CD14-positive monocyte (primary cell): ENCODE measurements at places on chromosomes 2 and 18. TPM values are rescaled to one million over a fixed set of nuclear protein-coding genes. Genes with fewer than 3 reads are reported as not detected.

- peak; percentile 30 for DNase-seq
- no peaks in the 10 kb centered on the region for H3K27me3 ChIP-seq
- H3K36me3 ChIP-seq, result no peaks in the 10 kb centered on the region
- H3K4me1 ChIP-seq, result peaks cover 4% of the 10 kb centered on the region
Observed at GRCh38 chr2:62119311-62119974, 76.5 kb upstream of the B3GNT2 start.

The CCDC141 gene
- polyA plus RNA-seq, result not detected

GRCh38 chr18:34978533-34978893 lies 62.7 kb upstream of the MAPRE2 start:
- H3K27me3 ChIP-seq, result peaks cover 10% of the 10 kb centered on the region

DNA sequence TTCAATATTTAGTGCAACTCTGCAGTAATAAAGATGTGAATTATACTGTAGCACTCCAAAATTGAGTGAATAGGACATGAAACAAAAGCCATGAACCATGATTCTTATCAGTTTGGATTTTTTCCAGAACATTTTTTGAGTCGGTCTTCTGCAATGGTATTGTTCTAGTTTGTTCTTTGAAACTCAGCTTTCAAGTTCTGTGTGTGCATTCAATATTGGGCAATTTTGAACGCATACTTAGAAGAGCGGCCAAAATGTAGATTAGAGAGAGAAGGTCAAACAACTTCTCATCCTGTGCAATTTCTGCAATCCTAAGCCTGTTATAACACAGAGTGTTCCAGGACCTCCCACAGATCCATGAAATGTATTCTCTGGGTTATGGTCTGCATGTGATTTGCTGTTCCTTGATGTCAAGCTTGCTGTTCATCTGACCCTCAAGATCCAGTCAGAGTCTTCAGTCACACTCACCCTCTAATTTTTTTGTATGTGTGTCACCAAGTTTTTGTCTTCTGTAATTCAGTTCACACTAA lies 48.3 kb downstream of the TSPYL6 start:
- no peaks in the 10 kb centered on the region for H3K4me1 ChIP-seq
- no peak overlapping the region for H3K27ac ChIP-seq
- no peaks in the 10 kb centered on the region for H3K27me3 ChIP-seq
- no peaks in the 10 kb centered on the region for H3K36me3 ChIP-seq

GRCh38 chr2:179017773-179018357 lies 32.1 kb downstream of the CCDC141 start:
- H3K4me1 ChIP-seq, result no peaks in the 10 kb centered on the region
- no peak overlapping the region for H3K4me3 ChIP-seq
- no peaks in the 10 kb centered on the region for H3K36me3 ChIP-seq
- no peak for DNase-seq
- H3K27me3 ChIP-seq, result no peaks in the 10 kb centered on the region
- H3K27ac ChIP-seq, result no peak overlapping the region

GRCh38 chr2:126719833-126720351 lies 63.9 kb downstream of the GYPC start:
- no peak overlapping the region for H3K4me3 ChIP-seq
- peaks cover 19% of the 10 kb centered on the region for H3K4me1 ChIP-seq
- H3K36me3 ChIP-seq, result no peaks in the 10 kb centered on the region
